SK-N-SH (cell line): ENCODE measurements at places on chromosomes 7 and 10.

DNA sequence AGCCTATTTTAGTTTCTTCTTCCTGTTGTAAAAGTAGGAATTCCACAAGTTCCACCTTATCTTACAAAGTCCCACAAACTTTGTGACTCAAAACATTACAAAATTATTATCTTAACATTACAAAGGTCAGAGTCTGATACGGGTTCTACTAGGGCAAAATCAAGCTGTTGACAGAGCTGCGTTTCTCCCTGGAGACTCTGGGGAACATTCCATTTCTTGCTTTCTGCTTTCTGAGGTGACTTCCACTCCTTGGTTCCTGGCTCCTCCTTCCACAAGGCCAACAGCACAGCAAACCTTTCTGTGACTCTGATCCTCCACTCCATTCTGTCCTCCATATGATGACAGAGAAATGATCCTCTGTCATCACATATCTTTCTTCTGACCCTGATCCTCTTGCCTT is 10.6 kb downstream of the OR2F1 start:
- DNase-seq, result no peak

- DNase-seq, result peak; percentile 99
Observed at GRCh38 chr7:6636741-6637543, at the start of gene ZNF316. Gene ZNF316 (plus strand): TSS chr7:6637318. CDS start chr7:6642410, 5,092 bp downstream.

- no peak for DNase-seq
Observed at GRCh38 chr7:82404094-82404493, 39.5 kb downstream of the CACNA2D1 start.

- DNase-seq, result no peak
Observed at GRCh38 chr10:32960022-32960421, 2.0 kb upstream of the ITGB1 start.

DNA sequence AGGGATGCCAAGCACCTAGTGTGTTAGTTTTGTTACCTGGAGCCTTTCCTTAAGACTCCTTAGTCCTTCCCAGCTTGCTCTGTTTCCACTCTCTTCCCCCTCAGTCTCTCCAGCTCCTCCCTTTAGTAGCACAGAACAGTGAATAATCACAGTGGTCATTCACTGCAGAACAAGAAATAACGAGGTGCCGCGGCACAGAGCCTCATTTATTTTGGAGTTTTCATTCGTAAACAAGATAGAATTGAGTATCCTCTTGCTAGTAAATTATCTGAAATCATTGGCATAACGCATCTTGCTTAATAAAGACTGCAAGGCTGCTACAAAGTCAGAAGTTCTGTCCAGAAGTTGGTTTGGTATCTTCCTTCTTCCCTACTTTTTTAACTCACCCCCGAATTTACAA is 129.3 kb upstream of the LANCL2 start:
- DNase-seq, result no peak

DNA sequence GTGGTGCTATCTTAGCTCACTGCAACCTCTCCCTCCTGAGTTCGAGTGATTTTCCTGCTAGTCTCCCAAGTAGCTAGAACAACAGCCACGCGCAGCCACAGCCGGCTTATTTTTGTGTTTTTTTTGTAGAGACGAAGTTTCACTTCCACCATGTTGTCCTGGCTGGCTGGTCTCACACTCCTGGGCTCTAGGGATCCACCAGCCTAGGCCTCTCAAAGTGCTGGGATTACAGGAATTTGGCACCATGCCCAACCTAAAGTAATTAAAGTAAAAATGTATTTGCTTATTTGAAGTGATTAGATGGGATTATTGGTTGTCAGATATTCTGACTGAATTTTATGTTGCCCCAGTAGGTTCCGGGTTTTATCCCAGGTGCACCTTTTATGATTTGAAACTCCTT is 22.7 kb downstream of the LUC7L2 start:
- DNase-seq, result no peak

GRCh38 chr10:71531485-71532446 is 135.0 kb downstream of the CDH23 start:
- DNase-seq, result no peak

DNA sequence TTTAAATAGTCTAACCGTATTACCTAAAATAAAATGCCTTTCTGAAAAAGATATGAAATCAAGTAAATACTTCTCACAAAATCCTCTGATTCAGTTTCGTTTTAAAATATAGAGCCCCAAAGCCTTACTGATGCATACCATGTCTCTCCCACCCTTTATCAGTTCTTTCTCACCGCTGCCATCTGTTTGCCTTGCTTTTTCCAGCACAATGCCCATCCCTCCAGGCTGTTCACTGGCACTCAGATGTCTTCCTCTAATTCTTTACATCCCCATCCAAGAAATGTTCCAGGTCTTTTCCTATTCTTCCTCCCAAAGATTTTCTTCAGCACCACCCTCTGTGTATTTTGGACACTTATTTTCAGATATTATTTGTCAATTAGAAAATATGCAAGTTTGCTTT is 116.5 kb upstream of the LRRN3 start:
- peak; percentile 14 for DNase-seq

DNA sequence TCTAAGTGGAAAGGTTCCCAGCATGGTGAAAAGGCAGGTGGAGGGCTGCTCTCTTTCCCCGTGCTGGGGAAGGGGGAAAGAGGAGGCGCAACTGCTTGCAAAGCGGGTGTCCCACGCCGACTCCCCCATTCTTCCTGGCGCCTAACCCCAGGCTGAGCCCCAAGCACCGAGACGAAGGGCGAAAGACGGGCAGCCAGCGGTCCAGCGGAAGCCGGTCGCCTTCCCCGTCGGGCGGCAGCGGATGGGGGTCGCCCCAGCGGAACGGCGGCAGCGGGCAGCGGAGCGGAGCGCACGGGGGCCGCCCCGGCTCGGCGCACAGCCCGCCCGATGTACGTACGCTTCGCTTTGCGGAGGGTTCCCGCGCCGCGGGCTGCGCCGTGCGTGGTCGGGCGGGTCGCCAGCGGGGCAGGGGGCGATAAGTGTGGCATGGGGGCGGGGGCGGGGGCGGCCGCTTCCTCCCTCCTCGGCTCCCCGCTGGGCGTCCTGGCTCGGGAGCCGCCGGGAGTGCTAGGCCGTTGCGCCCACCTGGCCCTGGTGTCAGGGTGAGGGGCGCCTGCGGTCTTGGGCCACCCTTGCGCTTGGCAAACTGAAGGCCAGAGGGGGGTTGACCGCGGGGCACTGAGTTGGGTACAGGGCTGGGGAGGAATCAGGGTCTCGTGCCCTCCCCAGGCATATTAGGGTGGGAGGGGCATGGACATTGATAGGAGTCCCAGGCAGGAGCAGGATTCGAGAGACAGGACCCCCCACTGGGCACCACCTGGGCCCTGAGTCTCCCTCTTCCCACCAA is 35.2 kb upstream of the HSPB1 start:
- no peak for DNase-seq

DNA sequence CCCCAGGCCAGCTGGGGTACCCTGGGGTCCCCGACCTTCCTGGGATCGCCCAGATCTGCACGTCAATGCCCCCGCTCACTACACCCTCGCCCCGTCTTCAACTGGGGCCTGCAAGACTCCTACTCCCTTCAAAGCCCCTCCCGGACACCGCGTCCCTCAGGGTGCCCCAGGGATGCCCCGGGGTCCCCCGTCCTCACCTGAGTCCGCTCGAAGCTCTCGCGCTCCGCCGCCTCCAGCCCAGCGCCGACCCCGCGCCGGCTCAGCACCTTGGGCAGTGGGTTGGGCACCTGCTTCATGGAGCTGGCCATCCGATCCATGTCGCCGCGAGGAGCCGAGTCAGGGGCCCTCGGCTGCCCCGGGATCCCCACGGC is at the start of gene HIP1:
Gene HIP1 (minus strand): TSS at position 338 of the 371 bp plus-strand sequence. CDS start 21 bp downstream, at position 317.
- no peak for DNase-seq

- no peak for DNase-seq
Observed at GRCh38 chr10:111018021-111018420, 58.8 kb upstream of the ADRA2A start.

GRCh38 chr10:133440633-133441285 is 13.0 kb upstream of the SCART1 start:
- no peak for DNase-seq

DNA sequence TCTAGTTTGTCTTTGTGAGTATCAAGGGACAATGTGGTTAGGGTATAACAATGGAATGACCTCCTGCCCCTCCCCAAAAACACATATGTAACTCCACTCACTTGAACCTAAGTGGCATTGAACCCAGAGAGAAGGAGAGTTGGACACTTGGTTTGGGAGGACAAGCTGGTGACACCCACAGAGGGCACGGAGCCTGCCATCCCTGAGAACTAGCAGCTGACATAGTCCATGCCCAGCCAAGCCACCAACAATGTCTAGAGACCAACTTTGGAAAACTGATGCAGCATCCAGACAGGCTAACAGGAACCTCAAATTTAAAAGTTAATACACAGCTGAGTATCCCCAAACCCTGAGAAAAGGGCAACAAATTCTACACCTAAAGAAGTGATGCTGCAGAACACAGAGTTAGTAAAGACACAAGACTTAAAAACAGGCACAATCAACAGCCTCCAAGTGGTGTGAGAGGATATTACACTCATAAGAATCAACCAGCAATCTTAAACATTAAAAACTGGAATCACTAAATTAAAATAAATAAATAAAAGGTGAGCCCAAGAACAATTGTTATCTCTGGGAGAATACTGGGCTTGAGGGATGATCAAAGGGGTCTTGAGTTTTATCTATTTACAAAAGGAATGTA is 27.2 kb downstream of the NUDCD3 start:
- no peak for DNase-seq

DNA sequence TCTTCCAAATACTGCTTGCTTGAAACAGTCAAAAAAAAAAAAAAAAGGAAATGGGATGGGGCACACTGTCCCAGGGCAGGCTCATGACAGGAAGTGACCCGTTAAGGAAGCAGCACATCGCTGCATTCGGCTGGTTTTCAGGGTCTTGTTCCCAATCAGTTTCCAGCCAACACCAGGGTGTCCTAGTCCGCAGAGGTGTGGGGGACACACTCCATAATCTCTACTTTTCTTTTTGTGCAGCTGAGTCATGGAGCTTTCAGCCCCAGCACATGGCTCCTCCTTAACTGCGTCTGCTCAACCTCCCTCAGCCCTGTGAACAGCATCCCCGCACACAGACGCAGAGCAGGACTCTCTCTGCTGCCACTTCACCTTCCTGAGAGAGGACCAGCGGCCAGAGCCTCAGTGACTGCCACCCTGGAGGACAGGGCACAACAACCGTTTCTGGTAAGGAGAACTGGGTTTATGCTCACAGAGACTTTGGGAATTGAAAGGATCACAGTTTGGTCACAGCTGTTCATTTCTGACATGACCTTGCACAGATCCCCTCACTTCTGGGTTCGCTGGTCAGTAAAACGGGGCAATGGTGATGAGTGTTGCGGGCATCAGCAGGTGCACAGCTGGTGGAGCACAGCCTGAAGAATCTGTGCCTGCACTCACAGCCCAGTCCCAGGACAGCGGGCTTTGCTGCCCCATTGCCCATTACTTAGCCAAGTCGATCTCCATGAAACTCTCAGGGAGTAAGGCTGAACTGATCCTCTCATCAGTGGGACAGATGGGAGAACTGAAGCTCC is at the start of gene GIMAP5:
Gene GIMAP5 (plus strand): TSS at position 154 of the 791 bp plus-strand sequence. CDS start 3,467 bp downstream, outside the sequence.
- DNase-seq, result no peak

DNA sequence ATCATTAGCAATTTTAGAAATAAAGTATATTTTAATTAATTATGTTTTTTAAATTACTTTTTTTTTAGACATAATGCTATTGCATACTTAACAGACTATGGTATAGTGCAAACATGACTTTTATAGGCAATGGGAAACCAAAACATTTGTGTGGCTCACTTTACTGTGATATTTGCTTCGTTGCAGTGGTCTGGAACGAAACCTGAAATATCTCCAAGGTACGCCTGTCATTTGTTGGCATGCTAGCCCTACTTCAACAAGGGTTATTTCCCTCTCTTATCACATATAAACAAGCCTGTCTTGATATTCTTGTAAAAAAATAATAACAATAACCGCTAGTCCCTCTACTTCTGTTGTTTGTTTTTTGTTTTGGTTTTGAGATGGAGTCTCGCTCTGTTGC is 74.2 kb downstream of the TYW1B start:
- no peak for DNase-seq

DNA sequence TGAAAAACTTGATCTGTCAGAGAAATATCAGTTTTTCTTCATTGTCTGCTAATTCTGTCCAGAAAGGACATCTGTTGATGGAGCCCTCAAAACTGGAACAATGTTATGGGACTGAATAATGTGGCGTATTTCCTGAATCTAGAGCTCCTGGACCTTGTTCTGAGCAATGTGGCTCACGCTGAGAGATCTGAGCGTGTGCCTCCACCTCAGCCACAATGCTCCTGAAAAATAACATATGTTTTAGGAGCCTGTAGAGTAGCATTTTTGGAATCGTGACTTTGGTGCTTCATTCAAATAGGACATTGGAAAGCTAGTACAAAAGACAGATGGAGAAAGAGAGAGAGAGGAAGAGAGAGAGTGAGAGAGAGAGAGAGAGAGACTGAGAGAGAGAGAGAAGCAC is 110.3 kb downstream of the BMPER start:
- no peak for DNase-seq

- peak; percentile 82 for DNase-seq
Observed at GRCh38 chr10:22927661-22928403, at the start of gene ARMC3. Gene ARMC3 (plus strand): TSS chr10:22928053. CDS start chr10:22931997, 3,944 bp downstream.

GRCh38 chr10:32995751-32996150 is 37.7 kb upstream of the ITGB1 start:
- DNase-seq, result no peak

GRCh38 chr7:1058821-1059199 is 14.5 kb downstream of the GPR146 start:
- DNase-seq, result no peak

GRCh38 chr7:17976952-17977351 is 36.7 kb upstream of the SNX13 start:
- no peak for DNase-seq

DNA sequence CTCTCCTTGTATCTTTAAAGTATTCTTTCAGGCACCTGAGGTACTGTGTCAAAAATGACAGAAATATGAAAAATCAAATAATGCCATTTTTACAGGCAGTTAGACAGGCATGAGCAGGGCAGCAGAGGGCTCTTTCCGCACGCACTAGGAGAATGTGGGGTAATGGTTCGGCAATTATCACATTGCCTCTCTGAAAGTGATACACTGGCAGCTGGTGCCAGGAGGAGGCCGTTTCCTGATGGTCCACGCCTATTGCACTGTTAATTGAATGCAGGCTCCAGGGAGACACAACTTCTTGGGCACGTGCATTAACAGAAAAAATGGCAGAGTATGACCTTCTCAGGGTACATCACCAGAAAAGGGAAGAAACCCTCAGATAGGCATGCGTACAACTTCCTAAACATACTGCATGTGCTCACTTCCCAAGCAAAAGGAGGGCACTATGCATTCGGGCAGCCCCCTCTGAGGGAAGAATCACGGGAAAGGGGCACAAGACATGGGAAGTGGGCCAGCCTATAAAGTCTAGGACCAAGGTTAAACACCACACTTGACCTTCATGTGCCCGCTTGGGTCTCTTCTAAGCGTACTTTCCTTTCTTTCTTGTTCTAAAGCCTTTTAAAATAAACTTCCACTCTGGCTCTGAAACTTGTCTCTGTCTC is 161.7 kb downstream of the TNS3 start:
- DNase-seq, result no peak

DNA sequence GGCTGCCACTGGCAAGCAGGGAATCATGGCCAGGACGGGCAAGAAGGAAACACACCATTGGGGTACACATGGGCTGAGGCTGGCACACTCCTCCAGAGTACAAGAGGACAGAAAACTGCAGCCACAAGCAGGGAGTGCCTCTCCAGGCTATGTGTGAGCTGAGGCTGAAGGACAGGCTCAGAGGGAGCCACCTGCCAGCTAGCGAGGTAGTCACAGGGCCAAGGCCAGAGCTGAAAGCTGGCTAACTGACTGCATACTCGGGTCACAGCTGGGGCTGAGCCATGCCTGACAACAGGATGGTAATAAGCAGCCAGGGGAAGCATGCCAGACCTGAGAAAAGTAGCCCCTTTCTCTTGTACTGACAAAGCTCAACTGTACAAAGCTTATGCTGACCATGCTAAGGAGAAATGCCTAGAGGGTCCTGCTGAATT is 52.0 kb downstream of the KIF5B start:
- DNase-seq, result no peak
